ENCODE measurements at places on chromosomes 4 and X.

DNA sequence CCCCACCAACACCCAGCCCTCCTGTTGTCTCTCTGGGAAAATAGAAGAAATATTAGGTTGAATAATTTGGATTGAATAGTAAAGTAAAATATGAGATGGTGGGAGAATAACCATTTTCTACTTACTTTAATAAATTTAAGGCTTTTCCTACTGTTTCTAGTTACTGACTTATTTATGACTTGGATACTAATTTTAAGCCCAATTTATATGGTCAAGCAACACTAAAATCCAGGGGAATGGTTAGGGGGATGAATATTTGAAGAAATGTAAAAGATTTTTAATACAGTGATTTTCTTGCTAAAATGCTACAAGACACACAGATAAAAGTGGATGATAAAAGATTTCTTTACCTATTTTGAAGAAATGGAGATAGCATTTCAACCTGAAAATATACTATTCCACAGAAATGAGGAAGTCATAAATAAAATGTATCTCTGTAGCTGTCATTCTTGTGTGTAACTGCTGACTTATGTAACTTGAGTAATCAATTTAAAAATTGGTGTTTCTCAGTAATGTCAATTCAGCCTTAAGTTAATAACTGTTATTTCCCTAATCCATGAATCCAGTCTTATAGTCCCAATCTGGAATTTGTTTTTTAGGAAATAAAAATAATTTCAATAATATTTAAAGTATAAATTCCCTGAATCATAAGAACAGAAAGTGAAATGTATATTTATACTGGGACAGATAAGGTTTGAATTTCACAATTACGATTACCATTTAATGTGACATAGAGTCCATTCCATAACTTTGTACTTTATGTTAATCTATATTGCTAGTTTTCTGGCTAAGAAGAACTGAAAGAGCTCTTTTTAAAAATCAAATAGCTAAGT is 24.3 kb upstream of the IL2 start:
- no peak for DNase-seq

DNA sequence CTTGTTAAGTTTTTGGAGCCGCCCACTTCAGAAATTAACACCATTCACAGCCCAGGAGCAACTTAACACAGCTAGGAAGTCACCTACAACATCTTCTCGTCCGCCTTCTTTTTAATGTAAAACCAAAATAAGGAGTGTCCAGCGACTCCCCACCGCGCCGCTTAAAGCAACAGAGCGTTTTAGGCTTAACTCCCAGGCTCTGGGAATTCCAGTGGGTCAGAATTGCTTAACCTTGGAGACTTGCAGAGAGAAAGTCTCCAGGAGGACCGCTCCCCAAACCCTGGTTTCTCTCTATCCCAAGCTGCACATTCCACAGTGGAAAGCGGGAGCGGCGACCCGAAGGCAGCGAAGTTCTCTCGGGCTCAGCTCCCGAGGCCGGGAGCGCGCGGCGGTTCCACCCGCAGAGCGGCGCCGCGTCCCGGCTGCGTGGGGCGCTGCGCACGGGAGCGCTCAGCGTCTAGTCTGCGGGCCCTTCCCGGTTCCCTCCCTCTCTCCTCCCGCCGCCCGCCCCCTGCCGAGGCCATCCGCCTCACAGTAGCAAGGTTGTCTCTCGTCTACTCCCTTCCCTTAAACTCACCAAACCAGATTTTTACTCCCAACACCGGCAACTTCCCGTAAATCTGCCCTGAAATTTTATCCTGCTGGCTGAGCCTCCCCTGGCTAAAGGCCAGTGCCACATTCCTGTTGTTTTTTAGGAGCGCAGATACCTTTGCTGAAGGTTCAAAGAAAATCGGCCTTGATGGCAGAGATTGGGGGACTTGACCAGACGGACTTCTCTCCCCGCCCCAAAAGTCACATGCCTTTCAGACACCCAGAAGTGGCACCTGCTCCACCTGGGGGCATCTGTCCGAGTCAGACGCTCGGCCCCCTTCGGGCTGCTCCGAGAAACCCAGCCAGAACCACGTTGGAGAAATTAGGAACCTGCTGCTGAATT is at the start of gene RBM47:
Gene RBM47 (minus strand): TSS at position 464 of the 934 bp plus-strand sequence. CDS start 190,971 bp downstream, outside the sequence.
- DNase-seq, result no peak

- DNase-seq, result no peak
Measured at GRCh38 chr4:3524349-3524748, 7.9 kb downstream of the LRPAP1 start.

DNA sequence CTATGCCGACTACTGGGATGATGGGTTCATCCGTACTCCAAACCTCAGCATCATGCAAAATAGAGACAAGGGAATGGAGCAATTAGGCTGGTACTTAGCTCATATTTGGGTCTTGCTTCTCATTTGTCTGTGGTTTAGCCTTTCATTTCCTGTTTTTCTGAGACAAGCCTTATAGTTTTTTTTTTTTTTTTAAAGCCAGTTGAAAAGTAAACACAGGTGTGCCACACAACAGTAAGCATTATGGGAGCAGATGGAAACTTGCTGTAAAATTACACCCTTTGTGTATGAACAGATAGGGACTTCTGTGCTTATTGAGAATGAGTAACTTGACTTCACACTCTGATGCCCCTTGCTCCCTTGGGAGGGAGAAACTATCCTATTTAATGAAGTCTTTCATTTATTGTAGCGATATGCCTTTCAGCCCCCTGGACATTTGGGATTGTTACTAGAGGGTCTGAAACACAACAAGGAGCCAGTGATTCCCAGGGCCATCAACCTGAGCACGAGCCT is 13.7 kb downstream of the RASSF6 start:
- DNase-seq, result no peak

DNA sequence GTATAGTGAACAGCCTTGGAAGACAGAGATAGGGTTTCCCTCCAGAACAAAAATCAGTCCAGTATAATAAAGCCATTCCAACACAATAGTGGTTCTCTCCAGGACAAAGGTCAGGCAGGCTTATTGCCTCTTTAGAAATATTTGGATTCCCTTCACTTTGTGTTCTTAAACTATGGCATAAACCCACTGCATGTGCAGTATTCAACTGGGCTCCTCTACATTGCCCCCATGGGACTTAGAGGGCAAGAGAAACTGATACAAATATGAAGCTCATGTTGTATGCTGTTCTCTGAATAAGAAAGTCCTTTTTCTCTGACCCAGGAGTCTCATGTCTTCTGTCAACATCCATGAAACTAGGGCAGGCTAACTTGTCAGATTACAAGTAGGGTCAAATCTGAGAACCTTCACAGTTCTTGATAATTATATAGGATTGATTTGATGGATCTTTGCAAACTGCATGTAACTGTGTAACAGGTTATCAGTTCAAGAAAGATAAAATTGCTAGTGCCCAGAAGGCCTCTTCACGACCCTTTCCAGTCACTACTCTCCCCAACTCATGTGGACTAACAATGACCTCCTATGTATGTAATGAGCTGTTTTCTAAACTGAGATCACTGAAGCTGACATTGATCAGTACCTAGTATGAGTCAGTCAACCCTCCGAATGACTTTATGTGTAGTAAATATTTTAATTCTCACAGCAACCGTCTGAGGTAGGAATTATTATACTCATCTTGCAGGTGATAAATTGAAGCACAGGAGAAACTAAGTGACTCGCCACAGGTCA is 31.9 kb upstream of the FAM9C start:
- DNase-seq, result no peak

GRCh38 chr4:152515678-152516077 is 20.2 kb downstream of the FBXW7 start:
- DNase-seq, result no peak

DNA sequence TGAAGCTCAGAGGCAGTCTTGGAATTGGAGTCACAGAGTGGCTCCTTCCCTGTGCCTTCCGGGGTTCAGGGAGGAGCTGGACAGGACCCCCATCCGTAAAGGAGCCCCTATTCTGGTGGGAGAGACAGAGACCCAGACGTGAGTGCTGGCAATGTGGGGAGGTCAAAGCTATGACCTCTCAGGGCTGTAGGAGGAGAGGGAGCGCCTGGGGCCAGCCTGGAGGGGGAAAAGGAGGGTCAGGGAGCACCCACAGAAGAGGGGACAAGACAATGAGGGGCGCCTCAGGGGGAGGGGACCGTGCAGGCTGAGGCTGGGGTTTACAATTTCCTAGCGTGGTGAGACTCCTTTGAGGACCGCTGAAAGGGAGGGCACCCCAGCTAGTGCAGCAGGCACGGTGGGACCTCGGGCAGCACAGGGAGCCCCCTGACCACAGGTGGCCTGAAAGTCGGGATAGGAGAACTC is 97.9 kb upstream of the LRPAP1 start:
- no peak for DNase-seq

DNA sequence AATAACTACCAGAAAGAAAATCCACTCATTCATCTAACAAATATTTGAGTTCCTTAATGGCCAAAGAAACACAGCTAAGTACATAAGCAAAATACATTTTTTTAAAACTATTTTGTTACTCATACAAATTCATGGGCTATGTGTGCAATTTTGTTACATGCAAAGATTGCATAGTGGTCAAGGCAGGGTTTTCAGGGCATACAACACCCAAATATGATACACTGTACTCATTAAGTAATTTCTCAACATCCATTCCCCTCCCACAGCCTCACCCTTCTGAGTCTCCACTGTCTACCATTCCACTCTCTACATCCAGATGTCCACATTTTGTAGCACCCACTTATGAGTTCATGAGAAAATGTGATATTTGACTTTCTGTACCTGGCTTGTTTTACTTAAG is 58.2 kb downstream of the BRWD3 start:
- no peak for DNase-seq

GRCh38 chr4:65798498-65799127 is 128.3 kb upstream of the EPHA5 start:
- DNase-seq, result no peak

All from stimulated activated CD8-positive, alpha-beta memory T cell treated with anti-CD3 and anti-CD28 coated beads, Interleukin-4, amount 100 ng/mL, for 1 hour (primary cell).